ENCODE measurements at places on chromosomes 2 and 18.

- no peak for DNase-seq
Measured at GRCh38 chr18:6868033-6868432, 138.5 kb downstream of the ARHGAP28 start.

DNA sequence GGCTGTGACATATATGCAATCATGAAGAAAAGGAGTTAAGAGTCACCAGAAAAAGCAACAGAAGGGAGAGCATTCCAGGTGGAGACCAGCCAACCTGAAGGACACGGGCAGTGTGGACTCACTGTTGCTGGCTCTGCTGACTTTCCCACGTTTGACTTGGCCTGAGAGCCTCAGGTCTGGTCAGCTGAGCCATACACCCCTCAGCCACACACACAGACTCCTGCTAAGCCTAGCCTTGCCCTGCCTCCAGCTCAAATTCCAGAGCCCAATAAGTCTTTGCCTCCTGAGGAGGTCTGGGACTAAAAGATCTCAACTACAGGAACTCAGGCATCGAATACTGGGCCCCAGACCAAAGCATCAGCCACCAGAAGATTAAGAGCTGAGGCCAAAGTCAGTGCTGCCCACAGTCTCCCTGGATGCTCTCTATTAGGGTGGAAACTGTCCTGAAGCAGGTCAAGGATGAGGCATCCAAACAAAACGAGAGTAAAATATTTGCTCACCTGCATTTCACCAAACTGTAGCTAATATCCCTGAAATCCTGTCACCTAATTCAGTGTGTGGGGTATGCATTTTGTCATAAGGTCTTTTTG, 23.3 kb downstream of the CACNB4 start:
- no peak for DNase-seq

DNA sequence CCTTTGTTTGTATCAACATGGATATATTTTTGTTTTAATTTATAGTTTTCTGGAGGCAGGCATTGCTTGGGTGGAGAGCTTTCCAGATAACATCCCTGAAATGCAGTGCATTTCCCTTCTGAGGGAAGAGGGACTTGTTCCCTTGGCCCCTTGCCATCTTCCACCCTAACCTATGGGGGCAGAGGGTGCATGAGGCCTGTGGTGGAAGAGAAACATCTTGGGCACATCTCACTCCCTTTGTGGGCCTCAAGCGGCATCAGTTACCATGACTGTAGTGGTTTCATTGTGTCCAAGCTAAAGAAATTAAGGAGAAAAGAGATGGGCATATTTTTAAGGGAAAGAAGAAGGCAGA, 5.3 kb upstream of the RPL37A start:
- DNase-seq: no peak

- no peak for DNase-seq
Measured at GRCh38 chr2:8278709-8279354, 403.0 kb upstream of the ID2 start.
